ENCODE measurements at places on chromosomes 1 and 21. TPM values are rescaled to one million over a fixed set of nuclear protein-coding genes. Genes with fewer than 3 reads are reported as not detected.
A peak's percentile ranks its signal among the peaks of the same experiment; 100 is the strongest.

- DNase-seq = no peak
Observed at GRCh38 chr1:52613636-52614373, 11.6 kb downstream of the GPX7 start.

DNA sequence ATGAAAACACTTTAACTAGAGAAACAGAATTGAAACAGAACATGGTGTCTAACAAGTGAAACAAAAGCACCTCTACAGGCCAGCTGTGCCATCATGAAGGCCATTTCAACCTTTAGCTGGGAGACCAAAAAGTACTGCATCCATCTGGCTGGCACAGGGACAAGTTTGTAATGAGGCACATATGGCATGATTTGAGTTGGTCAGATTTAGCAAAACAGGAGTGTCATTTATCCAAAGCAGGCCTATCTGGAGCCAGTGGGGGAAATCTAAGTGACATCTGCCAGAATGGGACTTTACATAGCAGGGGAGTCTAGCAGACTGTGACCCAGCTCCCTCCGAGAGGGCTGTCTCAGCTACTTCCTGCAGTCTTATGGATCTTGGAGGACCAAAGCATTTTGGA lies 51.9 kb downstream of the DNTTIP2 start:
- no peak for DNase-seq

DNA sequence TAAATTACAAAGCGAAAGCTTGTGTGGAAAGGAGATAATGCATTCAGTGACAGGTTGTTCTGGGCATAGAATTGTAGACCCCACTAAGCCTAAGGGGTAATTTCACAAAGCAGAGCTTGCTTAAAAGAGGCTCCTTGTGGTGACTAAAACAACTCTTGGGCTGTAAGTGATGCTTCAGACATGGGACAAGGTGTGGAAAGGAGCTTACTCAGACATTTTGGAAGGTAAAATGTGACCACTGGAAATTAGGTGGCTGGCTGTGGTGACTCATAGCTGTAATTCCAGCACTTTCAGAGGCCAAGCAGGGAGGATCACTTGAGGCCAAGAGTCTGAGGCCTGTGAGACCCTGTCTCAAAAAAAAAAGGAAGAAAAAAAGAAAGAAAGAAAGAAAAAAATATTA lies 51.1 kb upstream of the LRRC8C start:
- no peak for DNase-seq

DNA sequence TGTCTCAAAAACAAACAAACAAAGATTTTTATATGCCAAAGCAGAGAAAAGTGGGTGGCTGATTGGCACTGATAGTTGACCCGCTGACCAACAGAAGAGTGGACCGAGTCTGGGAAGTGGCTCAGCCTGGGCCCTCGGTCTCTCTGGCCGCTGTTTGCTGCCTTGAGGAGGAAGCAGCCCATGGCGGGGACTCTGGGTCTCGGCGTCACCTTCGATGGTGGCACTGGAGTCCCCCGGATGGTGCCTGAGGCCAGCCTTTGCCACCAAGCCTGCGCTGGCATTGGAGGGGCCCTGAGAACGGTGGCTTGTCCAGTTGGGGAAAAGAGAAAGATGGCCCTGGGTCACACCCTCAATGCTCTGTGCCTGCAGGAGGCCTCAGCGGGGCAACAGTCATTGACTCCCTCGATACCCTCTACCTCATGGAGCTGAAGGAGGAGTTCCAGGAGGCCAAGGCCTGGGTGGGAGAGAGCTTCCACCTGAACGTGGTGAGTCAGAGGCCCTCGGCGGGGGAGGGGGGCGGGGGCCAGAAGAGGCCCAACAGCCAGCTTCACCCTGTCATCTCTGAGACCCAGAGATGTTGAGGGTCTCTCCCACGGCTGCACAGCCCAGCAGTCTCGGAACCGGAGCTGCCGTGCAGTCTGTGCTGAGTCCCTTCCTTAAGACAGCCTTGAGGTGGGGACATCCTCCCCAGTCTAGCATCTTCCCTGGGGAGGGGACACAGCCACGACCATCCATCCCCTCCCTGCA lies 53.5 kb upstream of the SELENON start:
- DNase-seq = no peak

GRCh38 chr21:34984356-34985058 lies 64.6 kb downstream of the RUNX1 start:
- no peak for DNase-seq

DNA sequence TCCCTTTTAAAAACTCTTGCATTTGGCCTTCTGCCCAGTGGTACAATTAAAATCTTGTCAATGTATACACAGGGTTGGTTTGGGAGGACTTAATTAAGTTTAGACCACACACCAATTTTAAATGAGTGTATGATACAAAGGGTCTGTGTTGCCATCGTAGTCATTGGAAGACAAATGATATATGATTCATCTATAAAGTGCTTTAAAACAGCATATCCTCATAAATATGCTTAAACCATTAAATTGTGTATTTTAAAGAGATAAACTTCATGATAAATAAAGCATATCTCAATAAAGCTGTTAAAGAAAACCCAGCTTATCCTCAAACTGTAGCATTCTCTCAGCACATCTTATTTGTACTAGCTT lies 69.5 kb downstream of the LUZP1 start:
- DNase-seq = no peak

- no peak for DNase-seq
Observed at GRCh38 chr1:52767596-52768280, 41.5 kb downstream of the ZYG11B start.

- no peak for DNase-seq
Observed at GRCh38 chr1:26545969-26546323, 16.4 kb downstream of the RPS6KA1 start.

DNA sequence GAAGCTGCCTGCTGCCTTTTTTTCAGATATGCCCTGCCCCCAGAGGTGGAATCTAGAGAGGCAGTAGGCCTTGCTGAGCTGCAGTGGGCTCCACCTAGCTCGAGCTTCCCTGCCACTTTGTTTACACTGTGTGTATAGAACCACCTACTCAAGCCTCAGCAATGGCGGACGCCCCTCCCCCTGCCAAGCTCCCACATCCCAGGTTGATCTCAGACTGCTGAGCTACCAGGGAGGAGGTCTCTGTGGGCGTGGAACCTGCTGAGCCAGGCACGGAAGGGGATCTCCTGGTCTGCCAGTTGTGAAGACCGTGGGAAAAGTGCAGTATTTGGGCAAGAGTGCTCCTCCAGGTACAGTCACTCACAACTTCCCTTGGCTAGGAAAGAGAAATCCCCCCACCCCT lies 65.1 kb downstream of the MSH4 start:
- no peak for DNase-seq

DNA sequence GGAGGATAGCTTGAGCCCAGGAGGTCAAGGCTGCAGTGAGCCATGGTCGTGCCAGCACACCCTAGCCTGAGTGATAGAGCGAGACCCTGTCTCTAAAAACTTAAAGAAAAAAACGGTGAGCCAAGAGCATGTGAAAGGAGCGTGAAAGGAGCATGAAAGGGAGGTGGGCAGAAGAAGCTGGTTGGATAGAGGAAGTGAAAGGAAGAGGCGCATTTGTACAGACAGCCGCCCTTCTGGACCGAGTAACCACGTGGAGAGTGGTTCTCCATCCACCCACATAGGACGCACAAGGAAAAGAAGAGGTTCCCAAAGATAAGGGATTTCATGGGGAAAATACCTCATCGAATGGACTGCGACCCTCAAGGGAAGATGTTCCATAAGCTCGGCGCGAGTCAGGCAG lies 60.4 kb upstream of the IFNAR2 start:
- no peak for DNase-seq

DNA sequence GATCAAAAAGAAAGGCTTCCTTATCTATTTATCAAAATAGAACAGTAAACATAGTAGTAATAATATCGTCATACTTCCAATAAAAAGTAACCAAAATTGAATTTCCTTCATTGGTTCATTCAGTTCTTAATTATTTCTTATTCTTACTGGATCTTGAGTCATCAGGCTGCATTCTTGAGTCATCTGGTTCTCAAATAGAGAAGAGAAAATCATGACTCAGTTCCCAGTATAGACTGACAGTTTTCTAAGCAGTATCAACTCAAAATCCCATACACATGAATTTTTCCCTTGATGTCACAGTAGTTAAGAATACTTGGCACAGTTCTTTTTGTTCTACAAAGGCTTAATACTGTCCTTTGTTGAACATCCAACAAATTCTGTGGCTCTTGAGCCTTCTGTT lies 626.9 kb upstream of the ADGRL4 start:
- no peak for DNase-seq

DNA sequence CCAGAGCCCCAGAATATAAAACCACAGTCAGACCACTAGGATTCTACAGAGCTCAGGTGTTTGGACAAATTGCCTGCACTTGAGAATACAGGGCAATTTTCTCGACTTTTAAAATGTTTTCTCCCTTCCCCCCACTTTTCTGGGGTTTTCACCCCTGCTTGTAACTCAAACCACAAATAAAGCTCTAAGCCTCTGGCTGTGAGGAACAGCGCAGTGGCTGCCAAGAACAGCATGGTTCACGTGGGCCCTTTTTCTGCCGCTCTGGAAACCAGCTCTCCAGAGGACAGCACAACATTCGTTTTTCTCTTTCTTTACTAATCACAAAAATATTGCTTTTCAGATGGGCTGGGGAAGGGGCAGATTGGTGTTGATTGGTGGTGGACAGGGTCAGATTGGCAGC lies 102.2 kb upstream of the JUN start:
- peak; percentile 44 for DNase-seq

DNA sequence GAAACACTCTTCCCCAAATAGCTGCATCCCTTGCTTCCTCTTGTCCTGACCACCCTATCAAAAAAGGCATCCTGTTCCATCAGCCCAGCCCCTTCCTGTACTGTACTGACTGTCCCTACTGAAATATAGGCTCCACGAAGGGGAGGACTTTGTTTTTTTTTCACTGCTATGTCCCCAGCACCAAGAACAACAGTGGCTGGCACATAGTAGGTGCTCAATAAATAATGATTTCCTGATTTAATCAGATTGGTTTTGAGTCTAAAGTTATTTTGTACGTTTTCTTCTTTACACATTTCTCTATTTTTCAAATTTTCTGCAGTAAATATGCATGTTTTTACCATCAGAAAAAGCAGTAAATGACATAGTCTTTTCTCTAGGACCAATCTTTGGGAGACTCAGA lies 73.9 kb downstream of the CD58 start:
- DNase-seq = no peak

- DNase-seq = no peak
Observed at GRCh38 chr1:30242722-30243457, 480.5 kb downstream of the MATN1 start.

- no peak for DNase-seq
Observed at GRCh38 chr1:229111703-229112319, 159.1 kb upstream of the RAB4A start.

- no peak for DNase-seq
Observed at GRCh38 chr1:30411206-30411605, 312.2 kb downstream of the MATN1 start.

DNA sequence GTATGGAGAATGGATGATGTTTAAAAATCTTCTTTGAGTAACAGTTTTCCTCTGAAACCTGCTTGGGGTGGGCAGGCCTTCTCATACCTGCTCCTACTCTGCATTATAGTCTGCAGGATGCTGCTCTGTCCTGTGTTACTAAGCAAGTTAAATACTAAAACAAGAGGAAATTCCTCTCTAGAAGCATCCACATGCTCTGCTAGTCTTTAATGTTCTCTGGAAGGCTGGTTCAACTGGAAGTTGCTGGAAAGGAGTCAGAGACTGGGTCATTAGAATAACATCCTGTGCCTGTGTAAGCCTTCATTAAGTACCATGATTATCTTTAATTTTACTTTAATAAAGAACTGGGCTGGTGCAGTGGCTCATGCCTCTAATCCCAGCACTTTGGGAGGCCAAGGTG lies 5.8 kb downstream of the SELP start:
- DNase-seq = no peak

DNA sequence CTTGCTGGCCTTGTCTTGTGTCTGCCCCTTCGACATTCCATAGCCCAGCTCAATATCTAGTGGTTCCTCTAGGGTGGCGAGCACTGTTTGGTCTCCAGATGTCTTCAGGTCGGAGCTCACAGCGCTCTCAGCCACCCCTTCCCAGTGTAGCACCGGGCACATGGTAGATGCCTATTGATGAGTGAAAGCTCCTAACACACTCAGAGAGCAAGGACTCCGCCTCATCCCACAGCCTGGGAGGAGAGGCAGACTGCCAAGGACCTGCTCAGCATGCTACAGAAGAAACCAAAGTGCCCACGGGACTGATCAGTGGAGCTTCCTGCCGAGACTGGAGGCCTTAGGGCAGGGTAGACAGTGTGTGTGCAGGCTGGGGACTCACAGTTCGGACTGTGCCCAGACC lies 10.9 kb downstream of the PCSK9 start:
- DNase-seq = no peak

DNA sequence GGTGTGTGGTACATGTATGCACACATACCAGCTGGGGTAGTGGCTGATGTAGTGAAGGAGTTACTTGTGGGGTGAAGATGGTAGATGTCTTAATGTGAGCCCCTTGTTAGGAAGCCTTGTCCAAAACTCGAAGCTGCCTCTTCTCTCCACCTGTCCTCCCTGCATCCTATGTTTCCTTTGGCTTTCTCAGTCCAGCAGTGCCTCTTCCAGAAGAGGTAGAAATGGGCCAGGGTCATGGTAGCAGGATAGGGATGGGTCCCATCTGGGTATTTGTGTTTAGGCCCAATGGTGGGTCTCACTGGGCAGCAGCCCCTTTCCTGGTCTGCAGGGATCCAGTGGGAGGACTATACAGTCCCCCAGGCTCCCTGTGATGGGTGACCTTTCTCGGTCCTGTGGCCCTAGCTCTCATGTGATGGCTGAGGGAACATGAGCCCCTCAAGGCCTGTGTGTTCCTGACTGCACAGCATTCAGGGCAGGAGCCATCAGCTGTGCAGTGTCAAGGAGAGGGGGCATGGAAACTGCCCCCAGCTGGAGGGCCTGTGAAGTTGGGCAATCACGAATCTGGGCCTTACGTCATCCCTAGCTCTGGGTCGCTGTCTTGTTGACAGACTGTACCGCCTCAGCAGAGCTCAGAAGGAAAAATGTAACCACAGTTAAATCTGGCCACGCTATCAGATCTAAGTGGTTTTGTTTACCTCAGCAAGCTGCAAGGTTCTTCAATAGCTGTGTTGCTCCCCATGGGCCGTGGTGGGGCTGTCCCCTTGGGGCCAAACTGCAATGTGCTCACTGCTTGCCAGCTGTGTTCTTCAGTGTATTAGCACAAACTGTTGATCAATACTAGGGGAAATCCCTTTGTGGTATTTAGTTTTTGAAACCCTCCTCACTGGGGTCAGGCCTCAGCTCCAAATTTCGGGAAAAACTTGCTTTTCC lies 82.7 kb downstream of the NOS1AP start:
- no peak for DNase-seq

- no peak for DNase-seq
Observed at GRCh38 chr1:108813326-108813725, 43.6 kb downstream of the AKNAD1 start.

GRCh38 chr21:41979751-41980369 lies 26.0 kb upstream of the C2CD2 start:
- no peak for DNase-seq

GRCh38 chr21:23247334-23247733 lies 2249.1 kb downstream of the NCAM2 start:
- DNase-seq = no peak

RGS13 gene
- polyA plus RNA-seq = not detected

SRGAP2B gene
- 0.99 TPM for polyA plus RNA-seq

BTBD19 gene
- 0.47 TPM for polyA plus RNA-seq

ZBED6 gene
- polyA plus RNA-seq = 1.2 TPM

GCSAML gene
- polyA plus RNA-seq = not detected

FAM131C gene
- polyA plus RNA-seq = not detected

OR2T29 gene
- polyA plus RNA-seq = not detected

CLEC20A gene
- polyA plus RNA-seq = not detected

TNFRSF18 gene
- 2.3 TPM for polyA plus RNA-seq

GBP6 gene
- 0.27 TPM for polyA plus RNA-seq

SAMD11 gene
- not detected for polyA plus RNA-seq

All from naive thymus-derived CD8-positive, alpha-beta T cell (primary cell).